ENCODE measurements at places on chromosomes 7 and 10. TPM values are rescaled to one million over a fixed set of nuclear protein-coding genes. Genes with fewer than 3 reads are reported as not detected.

DNA sequence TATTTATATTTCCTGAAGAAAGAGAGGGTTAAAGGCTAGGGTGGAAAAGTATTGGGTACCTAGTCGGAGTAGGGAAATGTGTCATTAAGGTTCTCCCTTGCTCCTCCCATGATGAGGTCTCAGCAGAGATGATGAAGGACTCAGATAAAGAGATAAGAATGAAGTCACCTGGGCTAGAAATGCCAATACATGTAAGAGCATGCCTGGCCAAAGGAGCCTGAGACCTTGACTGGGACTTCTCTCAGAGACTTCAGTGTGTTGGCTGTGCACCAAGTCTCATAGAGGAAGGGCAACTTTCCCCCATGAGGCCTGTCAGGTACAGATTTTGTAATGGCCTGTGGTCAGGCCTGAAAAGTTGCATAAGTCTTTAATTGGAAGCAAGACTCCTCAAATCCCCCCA lies 361.0 kb upstream of the CDC14C start:
- no peaks in the 10 kb centered on the region for H3K27me3 ChIP-seq
- H3K4me1 ChIP-seq: no peaks in the 10 kb centered on the region
- no peak overlapping the region for H3K27ac ChIP-seq
- no peaks in the 10 kb centered on the region for H3K36me3 ChIP-seq
- H3K4me3 ChIP-seq: no peak overlapping the region

- H3K4me3 ChIP-seq: no peak overlapping the region
- no peak for DNase-seq
- H3K4me1 ChIP-seq: peaks cover 6% of the 10 kb centered on the region
- H3K27me3 ChIP-seq: no peaks in the 10 kb centered on the region
Observed at GRCh38 chr10:51588984-51589383, 110.4 kb downstream of the CSTF2T start.

GRCh38 chr10:102904346-102904745 lies 13.7 kb upstream of the CNNM2 start:
- no peaks in the 10 kb centered on the region for H3K4me1 ChIP-seq
- no peak for DNase-seq
- no peak overlapping the region for H3K27ac ChIP-seq
- no peaks in the 10 kb centered on the region for H3K27me3 ChIP-seq
- H3K36me3 ChIP-seq: no peaks in the 10 kb centered on the region
- no peak overlapping the region for H3K4me3 ChIP-seq

GRCh38 chr7:111958431-111958830 lies 247.8 kb downstream of the DOCK4 start:
- no peaks in the 10 kb centered on the region for H3K4me1 ChIP-seq
- no peaks in the 10 kb centered on the region for H3K36me3 ChIP-seq
- no peaks in the 10 kb centered on the region for H3K27me3 ChIP-seq

- no peak overlapping the region for H3K27ac ChIP-seq
- no peak for DNase-seq
- no peak overlapping the region for H3K4me3 ChIP-seq
- H3K4me1 ChIP-seq: no peaks in the 10 kb centered on the region
- H3K27me3 ChIP-seq: no peaks in the 10 kb centered on the region
Observed at GRCh38 chr7:158778471-158778870, 50.8 kb downstream of the ESYT2 start.

DNA sequence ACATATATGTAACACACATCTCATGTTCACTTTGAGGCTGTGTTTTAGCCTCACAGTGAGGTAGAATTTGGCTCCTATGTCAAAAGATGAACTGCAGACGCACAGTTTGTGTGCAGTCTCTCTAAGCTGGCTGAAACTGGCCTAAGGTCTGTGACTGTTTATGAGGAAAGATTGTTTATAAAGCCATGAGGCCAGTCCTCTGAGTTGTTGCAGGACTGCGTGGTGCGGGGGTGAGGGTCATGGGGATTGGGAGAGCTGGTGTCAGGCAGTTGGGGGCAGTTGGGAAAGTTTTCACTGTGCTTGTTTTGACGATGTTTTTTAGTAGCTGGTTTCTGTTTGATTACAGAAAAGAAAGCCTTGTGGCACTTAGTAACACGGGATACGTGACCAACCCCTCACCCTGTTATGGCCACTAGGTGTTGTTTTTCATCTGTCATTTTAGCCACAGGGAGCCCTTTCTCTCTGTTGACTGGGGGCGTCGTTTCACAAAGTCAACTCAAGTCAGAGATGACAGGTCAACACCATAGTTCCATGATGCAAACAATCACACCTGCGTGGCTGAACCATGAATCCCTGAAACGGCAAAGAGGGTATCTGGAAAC lies 310.9 kb downstream of the CCDC3 start:
- no peaks in the 10 kb centered on the region for H3K36me3 ChIP-seq
- H3K4me1 ChIP-seq: no peaks in the 10 kb centered on the region
- no peak for DNase-seq
- no peak overlapping the region for H3K4me3 ChIP-seq
- H3K27ac ChIP-seq: no peak overlapping the region

DNA sequence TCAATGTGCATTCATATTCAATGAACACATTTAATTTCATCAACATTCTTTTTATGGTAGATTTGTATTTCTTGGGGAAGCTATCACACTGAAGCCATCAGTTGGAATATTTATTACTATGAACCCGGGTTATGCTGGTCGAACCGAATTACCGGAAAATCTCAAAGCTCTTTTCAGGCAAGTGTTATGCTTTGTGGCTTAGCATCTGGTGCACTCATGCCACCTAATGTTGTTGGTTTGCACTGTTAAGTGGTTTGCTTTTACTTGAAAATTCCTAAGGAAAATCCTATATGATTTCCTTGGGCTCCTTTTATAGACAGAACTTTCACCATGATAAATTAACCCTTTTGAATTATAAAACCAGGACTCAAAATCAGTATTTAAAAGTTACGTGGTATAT lies 147.9 kb downstream of the DNAH11 start:
- H3K27ac ChIP-seq: no peak overlapping the region
- no peaks in the 10 kb centered on the region for H3K27me3 ChIP-seq
- no peak overlapping the region for H3K4me3 ChIP-seq
- DNase-seq: no peak
- H3K4me1 ChIP-seq: no peaks in the 10 kb centered on the region

DNA sequence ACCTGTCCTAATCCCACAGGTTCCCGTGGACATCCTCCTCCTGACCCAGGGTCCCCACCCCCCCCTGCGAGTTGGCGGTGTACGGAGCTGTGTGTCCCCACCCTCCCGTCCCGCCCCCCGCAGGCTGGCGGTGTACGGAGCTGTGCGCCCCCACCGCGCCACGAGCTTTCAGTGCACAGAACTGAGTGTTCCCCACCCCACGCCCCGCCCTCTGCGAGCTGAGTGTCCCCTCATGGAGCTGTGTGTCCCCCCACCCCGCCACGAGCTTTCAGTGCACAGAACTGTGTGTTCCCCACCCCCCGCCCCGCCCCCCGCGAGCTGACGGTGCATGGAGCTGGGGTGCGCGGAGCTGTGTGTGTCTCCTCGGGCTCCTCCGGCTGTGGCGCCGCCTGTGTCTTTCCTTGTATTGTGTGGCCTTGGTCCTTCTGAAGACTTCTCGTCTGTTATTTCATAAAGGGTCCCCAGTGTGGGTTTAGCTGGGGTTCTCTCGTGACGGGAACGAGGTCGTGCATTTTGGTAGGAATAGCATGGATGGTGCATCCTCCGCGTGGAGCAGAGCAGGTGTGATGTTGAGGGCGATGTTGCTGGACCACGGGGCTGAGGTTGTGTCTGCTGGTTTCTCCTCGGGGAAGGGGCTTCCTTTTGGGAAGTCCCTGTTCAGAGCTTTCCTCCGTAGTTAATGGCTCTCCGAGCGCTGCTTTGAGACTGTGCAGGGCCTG lies 18.0 kb upstream of the JAKMIP3 start:
- no peak overlapping the region for H3K27ac ChIP-seq
- no peaks in the 10 kb centered on the region for H3K4me1 ChIP-seq
- H3K4me3 ChIP-seq: no peak overlapping the region
- no peak for DNase-seq

- peaks cover 36% of the 10 kb centered on the region for H3K27me3 ChIP-seq
- DNase-seq: peak; percentile 74
- H3K4me1 ChIP-seq: no peaks in the 10 kb centered on the region
- no peak overlapping the region for H3K4me3 ChIP-seq
Observed at GRCh38 chr7:49776994-49777393, 3.6 kb downstream of the VWC2 start.

- H3K36me3 ChIP-seq: no peaks in the 10 kb centered on the region
- H3K27ac ChIP-seq: no peak overlapping the region
- H3K4me3 ChIP-seq: no peak overlapping the region
- no peak for DNase-seq
- H3K27me3 ChIP-seq: no peaks in the 10 kb centered on the region
Observed at GRCh38 chr10:93872375-93873158, 21.2 kb upstream of the SLC35G1 start.

DNA sequence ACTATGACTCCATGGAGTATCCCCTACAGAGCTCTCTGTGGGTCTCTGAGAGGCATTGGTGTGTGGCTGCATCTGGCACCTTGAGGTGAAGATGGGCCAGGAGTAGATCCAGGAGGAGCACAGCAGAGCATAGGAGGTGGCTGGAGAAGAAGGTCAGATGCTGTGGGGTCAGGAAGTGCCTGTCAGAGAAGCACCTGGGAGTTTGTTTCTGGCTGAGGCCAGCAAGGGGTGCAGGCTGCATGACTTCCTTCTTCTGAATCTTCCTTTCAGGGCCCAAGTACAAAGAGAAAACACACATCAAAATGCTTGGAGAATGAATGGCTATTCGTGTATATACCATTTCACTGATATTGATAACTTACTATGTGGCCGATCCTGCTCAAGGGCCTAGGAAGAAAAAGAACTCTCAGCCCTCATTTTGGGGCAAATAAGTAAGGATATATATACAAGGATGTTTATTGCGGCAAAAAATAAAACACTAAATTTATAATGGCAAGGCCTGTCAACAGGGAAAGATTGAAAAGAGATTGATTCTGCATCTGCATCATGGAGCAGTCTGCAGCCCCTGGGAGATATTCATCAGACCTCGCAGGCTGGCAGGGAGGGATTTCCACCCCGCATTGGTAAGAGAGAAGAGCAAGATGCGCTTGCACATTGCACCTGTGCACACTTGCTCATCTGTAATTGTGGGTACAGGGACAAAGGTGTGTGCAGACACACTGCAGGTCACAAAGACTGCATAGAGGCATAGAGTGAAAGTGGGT lies 39.2 kb downstream of the PTPRE start:
- H3K27me3 ChIP-seq: no peaks in the 10 kb centered on the region
- H3K4me1 ChIP-seq: no peaks in the 10 kb centered on the region
- no peak overlapping the region for H3K4me3 ChIP-seq
- no peak overlapping the region for H3K27ac ChIP-seq

- H3K4me1 ChIP-seq: no peaks in the 10 kb centered on the region
- no peaks in the 10 kb centered on the region for H3K27me3 ChIP-seq
- no peak overlapping the region for H3K27ac ChIP-seq
- DNase-seq: no peak
Observed at GRCh38 chr7:139909379-139910050, 80.5 kb downstream of the TBXAS1 start.

DNA sequence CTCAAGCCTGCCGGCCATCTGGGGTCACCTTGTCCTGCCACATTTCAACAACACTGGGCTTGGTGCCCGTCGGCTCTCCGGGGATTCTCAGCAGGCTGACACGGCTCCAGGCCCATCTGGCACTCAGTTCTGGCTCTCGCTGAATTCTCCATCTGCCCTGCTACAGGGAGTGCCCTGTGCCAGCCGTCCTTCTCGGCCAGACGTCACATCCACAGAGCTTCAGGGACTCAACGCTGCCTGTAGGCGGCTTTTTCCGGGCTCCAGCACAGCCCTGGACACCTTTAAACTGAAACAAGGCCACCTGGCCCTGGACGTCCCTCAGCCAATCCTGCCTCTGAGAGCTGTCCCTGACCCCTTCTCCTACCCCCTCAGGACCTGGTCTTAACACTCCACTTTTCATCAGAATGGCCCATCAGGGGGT lies 43.0 kb downstream of the TMEM130 start:
- peak overlapping the region; percentile 36 for H3K4me3 ChIP-seq
- no peak overlapping the region for H3K27ac ChIP-seq
- H3K4me1 ChIP-seq: peaks cover 3% of the 10 kb centered on the region
- H3K36me3 ChIP-seq: peaks cover 7% of the 10 kb centered on the region

- peaks cover 8% of the 10 kb centered on the region for H3K27me3 ChIP-seq
- H3K4me1 ChIP-seq: peaks cover 6% of the 10 kb centered on the region
- H3K4me3 ChIP-seq: no peak overlapping the region
- DNase-seq: peak; percentile 76
- no peak overlapping the region for H3K27ac ChIP-seq
Observed at GRCh38 chr10:69800109-69800508, 1.6 kb upstream of the COL13A1 start.

DNA sequence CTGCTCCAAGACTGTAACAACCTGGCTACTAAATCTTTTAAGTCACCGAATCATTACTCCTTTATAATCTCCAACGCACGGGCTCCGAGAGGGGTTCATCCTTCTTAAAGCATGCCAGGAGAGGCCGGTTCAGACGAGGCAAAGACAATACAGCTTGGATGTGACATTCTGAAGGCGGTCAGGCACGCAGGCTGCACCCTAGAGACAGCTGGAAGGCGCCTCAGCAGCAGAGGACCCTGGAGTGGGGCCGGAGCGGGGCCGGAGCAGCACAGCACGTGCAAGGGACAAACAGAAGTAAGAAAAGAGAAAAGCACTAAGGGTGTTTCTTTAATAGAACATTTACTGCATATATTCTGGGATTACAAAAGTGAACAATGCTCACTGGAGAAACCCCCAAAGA lies 97.8 kb upstream of the PPP2R2D start:
- peaks cover 4% of the 10 kb centered on the region for H3K4me1 ChIP-seq
- peaks cover 13% of the 10 kb centered on the region for H3K36me3 ChIP-seq
- no peak for DNase-seq
- H3K27me3 ChIP-seq: no peaks in the 10 kb centered on the region

PTF1A gene
- total RNA-seq: not detected

SEMA3E gene
- total RNA-seq: 0.61 TPM

CLRN3 gene
- total RNA-seq: not detected

C10orf67 gene
- total RNA-seq: not detected

SERPINE1 gene
- 13.0 TPM for total RNA-seq

GNAT3 gene
- total RNA-seq: not detected

SPDYE2 gene
- not detected for total RNA-seq

DOCK1 gene
- total RNA-seq: 57.0 TPM

ABI1 gene
- 36.9 TPM for total RNA-seq

GRM3 gene
- total RNA-seq: 0.15 TPM

SRRM3 gene
- total RNA-seq: 11.0 TPM
